B cell (primary cell): ENCODE measurements at places on chromosomes 12 and 14.

DNA sequence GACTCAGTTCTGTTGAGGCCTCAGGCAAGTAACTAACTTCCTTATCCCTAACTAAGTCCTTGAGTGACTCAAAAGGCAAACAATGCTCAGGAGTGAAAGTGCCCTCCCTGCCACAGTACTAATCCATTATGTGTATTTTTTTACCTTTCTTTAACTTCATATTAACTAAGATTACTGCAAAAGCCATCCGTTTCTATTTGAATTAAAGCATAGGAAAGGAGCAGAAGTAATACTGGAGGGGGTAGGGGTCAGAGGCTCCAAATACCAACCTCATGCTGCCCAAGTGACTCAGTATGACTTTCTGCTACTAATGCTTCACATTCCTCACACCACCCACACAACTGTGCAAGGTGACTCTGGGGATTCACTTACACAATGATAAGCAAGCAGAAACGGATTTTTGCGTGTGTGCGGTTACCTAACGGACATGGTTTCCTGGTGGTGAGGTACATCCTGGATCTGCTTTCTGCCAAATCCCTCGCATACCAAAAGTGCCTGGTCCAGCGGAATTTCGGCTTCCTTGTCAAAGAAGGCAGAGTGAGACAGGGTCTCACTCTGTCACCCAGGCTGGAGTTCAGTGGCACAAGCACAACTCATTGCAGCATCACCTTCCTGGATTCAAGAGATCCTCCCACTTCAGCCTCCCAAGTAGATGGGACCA is 25.1 kb downstream of the MOK start:
- no peak for DNase-seq

DNA sequence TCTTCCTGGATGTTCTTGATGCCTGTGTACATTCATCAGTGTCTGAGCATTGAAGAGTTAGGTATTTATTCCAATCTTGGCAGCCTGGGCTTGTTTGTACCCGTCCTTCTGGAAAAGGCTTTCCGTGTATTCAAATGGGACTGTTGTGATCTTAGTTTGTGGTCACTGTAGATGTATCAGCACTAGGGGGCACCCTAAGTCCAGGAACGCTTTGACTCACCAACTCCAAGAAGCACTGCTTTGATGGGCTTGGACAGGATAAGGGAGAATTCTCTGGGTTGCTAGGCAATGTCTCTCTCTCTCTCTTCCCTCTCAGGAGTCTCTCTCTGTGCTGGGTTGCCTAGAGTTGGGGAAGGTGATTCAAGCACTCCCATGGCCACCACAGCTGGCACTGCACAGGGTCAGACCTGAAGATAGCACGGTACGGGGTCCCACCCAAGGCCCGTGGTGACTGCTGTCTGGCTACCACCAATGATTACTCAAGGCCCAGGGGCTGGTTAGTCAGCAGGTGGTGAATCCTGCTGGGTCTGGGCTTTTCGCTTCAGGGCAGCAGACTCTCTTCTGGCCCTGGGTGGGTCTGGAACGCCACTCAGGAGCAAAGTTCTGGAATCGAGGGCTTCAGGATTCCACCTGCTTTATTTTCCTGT is 211.1 kb upstream of the RGS6 start:
- DNase-seq, result no peak

DNA sequence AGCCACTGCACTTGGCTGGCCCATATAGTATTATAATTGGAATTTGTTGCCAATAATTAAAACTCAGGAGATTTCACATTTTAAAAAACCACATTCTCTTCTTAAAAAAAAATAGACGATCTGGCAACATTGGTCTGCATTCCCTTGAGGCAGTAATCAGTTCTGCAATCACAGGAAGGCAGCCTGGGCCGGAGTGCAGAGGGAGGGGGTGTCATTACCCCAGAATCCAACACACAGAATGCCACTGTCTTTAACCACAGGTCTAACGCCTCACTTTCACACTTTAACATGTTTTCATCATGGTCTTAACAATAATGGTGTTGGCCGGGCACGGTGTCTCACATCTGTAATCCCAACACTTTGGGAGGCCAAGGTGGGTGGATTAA is 100.1 kb downstream of the SCARB1 start:
- no peak for DNase-seq

- DNase-seq, result no peak
Measured at GRCh38 chr12:25725931-25726330, 172.8 kb upstream of the LMNTD1 start.

DNA sequence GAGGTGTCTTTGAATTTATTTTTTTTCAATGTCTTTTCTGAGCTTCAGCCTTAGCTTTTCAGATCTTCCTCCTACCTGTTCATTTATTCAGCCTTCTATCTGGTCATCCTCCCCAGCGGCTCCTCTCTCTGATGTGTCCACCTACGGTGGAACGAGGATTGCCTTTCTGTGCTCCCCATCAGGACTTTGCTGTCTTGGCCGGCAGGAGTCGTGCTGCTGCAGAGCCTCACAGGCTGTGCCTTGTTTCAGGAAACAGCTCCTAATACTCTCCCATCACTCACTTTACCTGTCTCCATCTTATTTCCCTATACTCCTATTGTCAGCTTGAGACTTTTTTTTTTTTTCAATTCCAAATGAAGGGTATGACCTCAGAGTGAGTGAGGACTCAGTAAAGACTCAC is 76.9 kb downstream of the KICS2 start:
- DNase-seq, result no peak

DNA sequence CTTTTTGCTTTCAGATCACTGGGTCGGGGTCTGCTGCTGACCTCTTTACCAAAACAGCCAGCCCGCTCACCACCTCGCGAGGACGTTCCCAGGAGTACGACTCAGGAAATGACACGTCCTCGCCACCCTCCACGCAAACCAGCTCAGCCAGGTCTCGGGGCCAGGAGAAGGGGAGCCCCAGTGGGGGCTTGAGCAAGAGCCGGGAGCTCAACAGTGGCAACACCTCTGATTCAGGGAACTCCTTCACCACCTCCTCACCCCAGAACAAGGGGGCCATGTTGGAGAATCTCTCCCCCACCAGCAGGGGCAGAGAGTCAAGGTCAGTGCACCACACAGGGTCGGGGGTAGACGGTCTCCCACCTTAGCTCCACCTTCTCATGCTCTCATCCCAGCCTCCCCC is 33.4 kb upstream of the HSPB8 start:
- no peak for DNase-seq

- no peak for DNase-seq
Measured at GRCh38 chr12:124386661-124387527, 92.0 kb downstream of the RFLNA start.

DNA sequence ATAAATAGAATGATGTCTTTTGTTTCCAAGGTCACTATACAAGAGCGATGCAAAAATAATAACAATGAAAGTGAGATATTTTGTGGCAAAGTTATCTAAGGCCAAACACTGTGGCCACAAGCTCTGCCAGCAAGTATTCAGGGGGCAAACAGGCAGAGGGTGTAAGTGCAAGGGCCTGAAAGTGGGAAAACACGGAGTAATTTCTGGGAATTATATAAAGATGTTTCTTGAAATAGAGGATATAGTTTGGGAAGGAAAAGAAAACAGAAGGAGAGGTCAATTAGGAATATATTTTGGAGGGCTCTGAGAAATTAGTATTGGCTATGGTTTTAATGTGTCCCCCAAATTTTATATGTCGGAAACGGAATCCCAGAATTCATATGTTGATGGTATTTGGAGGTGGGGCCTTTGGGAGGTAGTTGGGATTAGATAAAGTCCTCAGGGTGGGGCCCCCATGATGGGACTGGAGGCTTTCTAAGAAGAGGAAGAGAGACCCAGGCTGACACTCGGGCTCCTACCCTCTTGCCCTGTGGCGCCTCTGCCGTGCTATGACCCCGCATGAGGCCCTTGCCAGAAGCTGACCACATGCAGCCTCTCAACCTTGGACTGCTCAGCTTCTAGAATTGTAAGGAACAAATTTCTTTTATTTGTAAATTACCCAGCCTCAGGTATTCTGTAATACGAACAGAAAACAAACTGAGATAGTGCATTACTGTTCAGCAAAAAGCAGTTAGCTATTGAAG is 60.0 kb downstream of the LLPH start:
- no peak for DNase-seq

DNA sequence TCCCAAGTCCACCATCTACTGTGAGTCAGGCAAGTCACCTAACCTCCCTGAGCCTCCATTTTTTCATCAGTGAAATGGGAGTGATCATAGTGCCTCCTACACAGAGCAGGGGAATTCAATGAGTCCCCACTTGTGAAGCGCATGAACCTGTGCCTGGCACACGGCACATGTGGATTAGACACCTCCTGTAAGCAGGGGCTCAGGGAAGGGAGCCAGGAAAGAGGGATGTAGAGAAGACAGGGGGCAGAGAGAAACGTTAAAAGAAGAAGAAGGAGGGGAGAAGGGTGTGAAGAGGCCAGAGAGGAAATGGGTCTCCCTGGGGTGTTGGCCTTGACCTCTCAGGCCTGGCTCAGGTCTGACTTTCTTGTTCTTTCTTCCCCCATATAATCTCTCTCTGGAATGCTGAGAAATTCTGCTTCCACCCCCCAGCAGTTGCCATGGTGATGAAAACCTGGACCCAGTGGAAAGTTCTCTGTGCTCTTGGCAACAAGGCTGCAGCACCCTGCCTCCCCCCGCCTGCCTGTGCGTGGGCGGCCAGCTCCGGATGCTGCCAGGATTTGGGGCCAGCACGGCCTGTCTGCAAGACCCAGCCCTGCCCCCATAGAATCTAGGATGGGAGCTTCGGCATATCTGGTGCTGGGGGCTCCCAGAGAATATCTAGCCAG is 94.5 kb downstream of the CALM1 start:
- no peak for DNase-seq

DNA sequence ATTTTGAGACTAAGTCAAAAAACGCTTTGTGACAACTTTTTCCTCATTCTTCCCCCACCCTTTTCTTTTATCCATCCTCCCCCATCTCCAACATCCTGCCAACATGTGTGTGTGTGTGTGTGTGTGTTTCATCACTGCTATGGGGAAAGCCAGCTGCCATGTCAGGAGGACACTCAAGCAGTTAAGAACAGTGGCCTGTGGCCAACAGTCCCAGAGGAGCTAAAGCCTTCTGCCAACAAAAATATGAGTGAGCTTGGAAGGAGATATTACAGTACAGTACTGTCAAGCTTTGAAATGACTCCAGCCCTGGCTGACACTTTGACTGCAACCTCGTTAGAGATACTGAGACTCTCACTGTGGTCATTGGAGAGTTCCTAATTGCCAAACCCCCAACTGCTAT is 5.0 kb upstream of the CSRP2 start:
- no peak for DNase-seq

DNA sequence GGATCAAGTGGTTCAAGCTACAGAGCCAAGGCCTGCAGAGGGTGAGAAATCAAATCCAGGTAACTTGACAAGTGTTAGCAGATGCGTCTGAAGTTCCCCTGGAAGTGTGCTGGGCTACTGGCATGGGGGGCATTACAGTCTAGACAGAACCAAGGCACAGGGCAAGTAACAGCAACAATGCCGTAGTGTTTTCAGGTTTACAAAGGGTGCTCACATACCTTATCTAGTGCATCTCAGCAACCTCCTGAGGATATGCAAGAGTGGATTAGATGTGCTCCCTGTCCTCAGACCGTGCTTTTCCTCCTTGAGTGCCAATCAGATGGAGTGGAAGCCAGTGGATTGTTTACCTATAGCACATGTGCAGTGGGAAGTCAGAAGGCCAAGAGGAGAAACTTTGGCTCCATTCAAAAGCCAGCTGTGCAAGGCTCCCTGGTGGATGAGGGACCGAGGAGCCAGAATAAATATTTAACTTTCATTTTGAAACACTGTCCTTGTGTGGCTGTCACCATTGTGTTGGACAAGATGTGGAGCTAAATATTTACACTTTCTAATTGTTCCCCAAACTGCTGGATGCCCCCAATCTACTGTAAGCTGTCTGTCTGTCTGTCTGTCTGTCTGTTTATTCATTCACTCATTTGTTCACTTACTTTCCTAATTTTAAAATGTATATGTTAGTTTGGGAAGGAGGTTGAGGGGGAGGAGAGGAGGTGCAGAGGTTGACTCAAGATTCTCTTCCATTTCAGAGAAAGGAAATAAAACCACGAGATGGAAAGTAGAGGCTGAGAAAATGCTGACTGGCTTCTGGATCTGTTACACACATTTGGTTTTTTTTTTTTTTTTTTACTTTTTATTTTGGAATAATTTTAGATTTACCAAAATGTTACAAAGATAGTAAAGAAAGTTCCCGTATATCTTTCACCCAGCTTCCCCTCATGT is 184.0 kb upstream of the PARP11 start:
- DNase-seq, result no peak

DNA sequence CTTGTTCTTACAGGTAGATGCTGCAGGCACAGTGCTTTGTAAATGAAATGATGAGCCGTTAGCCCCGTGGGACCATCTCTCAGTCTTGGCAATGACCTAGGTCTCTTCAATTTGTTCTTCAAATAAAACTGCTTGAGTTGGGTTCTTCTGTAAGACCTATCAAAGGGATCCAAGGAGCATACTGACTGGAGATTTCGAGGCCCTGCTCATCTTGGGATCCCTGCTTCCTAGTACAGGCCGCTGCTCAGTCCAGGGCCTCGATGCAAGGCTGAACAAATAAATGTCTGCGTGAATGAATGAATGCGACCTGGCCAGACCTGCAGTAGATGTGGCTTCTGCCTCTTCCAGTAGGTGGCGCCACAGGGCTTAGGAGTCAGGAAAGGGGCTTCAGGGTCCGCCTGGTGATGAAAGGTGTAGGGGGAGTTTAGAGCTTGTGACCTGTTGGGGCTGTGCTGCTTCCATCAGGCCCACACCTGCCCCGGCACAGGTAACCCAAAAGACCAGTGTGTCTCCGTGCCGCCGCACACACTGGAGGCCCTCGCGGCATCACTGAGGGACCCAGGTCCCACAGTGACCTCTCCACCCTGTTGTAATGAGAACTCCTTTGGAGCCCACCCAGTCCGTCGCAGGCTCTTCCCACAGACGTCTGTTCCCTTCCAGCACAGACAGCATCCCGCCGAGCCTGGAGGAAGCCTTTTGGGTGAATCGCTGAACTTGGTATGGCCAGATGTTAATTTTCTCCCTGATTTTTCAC is 4.4 kb downstream of the CACNA1C start:
- DNase-seq, result peak; percentile 37

GRCh38 chr12:130086248-130086647 is 76.0 kb upstream of the FZD10 start:
- DNase-seq, result no peak

DNA sequence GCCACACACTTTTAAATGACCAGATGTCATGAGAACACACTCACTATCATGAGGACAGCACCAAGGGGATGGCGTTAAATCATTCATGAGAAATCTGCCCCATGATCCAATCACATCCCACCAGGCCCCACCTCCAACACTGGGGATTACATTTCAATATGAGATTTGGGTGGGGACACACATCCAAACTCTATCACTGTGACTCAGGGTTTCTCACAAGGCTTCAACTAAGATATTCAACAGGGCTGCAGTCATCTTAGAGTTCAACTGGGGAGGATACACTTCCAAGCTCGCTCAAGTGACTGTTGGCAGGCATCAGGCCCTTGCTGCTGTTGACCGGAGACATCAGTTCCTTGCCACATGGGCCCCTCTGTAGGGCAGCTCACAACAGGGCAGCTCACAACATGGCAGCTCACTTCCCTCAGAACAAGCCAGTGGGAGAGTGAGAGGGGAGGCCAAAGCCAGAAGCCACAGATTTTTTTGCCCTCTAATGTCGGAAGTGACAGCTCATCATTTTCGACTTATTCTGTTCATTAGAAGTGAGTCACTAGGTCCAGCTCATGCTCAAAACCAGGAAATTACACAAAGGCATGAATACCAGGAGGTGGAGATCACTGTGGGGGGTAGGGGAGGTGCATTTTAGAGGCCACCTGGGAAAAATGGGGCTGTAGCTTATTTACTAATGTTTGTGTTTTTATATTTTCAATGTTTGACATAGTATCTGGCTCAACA is 50.8 kb upstream of the PTHLH start:
- no peak for DNase-seq
